Hepatocyte (in vitro differentiated cells): ENCODE measurements at places on chromosomes 7 and 10. TPM values are rescaled to one million over a fixed set of nuclear protein-coding genes. Genes with fewer than 3 reads are reported as not detected.

DNA sequence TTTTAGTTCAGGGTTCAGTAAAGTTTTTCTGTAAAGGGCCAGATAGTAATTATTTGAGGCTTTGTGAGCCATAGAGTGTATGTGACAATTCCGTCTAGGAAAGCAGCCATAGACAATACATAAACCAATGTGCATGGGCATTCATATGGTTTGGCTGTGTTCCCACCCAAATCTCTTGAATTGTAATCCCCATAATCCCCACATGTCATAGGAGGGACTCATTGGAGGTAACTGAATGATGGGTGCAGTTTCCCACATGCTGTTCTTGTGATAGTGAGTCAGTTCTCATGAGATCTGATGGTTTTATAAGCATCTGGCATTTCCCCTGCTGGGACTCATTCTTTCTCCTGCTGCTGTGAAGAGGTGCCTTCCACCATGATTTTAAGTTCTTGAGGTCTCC, 29.9 kb downstream of the SEC61G start:
- no peaks in the 10 kb centered on the region for H3K36me3 ChIP-seq
- H3K27ac ChIP-seq: no peak overlapping the region
- H3K4me1 ChIP-seq: no peaks in the 10 kb centered on the region
- no peaks in the 10 kb centered on the region for H3K27me3 ChIP-seq
- H3K4me3 ChIP-seq: no peak overlapping the region

DNA sequence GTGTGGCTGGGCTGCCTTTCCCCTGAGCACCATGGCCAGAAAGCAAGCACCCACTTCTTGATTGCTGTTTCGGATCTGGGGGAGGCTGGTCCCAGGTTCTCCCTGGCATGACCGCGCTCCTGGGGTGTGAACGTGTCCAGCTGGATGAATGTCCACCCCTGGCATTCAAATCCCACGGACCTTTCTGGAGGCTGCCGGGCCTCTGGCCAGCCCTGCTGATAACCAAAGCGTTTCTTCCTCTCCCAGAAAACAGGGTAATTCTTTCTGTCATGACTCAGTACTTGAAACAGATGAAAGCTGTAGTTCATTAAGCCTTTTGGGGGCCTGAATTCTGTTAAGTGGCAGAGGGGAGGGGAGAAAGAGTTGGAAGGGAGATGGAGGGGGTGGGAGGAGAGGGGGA, 73.1 kb upstream of the SAMD8 start:
- no peak overlapping the region for H3K27ac ChIP-seq
- no peak overlapping the region for H3K4me3 ChIP-seq
- no peaks in the 10 kb centered on the region for H3K36me3 ChIP-seq
- H3K27me3 ChIP-seq: no peaks in the 10 kb centered on the region

- H3K4me3 ChIP-seq: no peak overlapping the region
- H3K27me3 ChIP-seq: no peaks in the 10 kb centered on the region
- peak; percentile 77 for DNase-seq
- no peak overlapping the region for H3K27ac ChIP-seq
Measured at GRCh38 chr7:98287486-98287959, 6.0 kb downstream of the BRI3 start.

DNA sequence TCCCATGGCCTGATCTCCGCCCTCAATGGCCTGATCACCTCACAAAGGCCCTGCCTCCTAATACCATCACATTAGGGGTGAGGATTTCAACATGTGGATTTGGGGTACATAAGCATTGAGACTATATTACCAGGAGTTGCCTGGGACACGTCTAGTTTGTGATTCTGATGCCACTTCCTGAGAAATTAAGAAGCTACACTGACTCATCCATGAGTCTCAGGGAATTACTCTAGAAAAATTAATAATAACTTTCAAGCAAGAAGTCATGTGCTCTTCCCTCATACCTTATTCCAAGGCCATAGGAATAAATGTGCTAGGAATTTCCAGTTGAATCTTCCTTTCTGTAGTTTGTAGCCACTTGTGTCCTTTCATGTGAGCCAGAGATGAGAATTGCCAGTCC, 519.3 kb upstream of the MKI67 start:
- no peaks in the 10 kb centered on the region for H3K27me3 ChIP-seq
- H3K36me3 ChIP-seq: no peaks in the 10 kb centered on the region
- no peaks in the 10 kb centered on the region for H3K4me1 ChIP-seq
- H3K27ac ChIP-seq: no peak overlapping the region
- H3K4me3 ChIP-seq: no peak overlapping the region

- DNase-seq: no peak
- H3K36me3 ChIP-seq: no peaks in the 10 kb centered on the region
- H3K27me3 ChIP-seq: no peaks in the 10 kb centered on the region
- H3K4me1 ChIP-seq: peaks cover 62% of the 10 kb centered on the region
- H3K4me3 ChIP-seq: no peak overlapping the region
- H3K27ac ChIP-seq: peak overlapping the region; percentile 97
Measured at GRCh38 chr7:2803755-2804154, 40.4 kb downstream of the GNA12 start.

FAM241B gene
- total RNA-seq: 3.7 TPM in 2 replicates

SNCG gene
- total RNA-seq: 2.7 and 12.1 TPM in 2 replicates

- H3K27me3 ChIP-seq: no peaks in the 10 kb centered on the region
- H3K27ac ChIP-seq: no peak overlapping the region
- DNase-seq: no peak
- no peaks in the 10 kb centered on the region for H3K4me1 ChIP-seq
Measured at GRCh38 chr7:42878303-42878702, 33.6 kb downstream of the C7orf25 start.

- H3K27ac ChIP-seq: no peak overlapping the region
- H3K36me3 ChIP-seq: no peaks in the 10 kb centered on the region
- no peak for DNase-seq
- peaks cover 4% of the 10 kb centered on the region for H3K4me1 ChIP-seq
Measured at GRCh38 chr10:4266416-4267085, 481.5 kb upstream of the KLF6 start.

DNA sequence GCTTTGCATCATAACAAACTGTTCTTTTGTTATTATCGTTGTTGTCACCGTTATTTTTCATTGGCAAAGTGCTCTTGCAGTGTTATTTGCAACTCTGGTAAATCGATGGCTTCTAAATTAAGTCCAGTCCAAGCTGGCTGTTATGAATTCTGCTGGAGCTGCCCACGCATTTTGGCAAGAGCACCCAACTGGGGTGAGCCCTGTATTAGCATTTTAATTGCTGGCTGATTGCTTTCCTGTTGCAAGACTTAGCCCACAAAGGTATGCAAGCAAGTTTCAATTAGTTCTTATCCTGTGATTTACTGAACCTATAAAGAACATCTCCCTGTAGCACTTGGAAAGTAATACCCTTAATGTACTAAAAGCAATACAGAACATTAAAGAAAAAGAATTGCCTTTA, 226.8 kb downstream of the ACTR3B start:
- H3K36me3 ChIP-seq: no peaks in the 10 kb centered on the region
- H3K4me3 ChIP-seq: no peak overlapping the region
- peaks cover 10% of the 10 kb centered on the region for H3K4me1 ChIP-seq
- no peak overlapping the region for H3K27ac ChIP-seq
- no peak for DNase-seq

- no peak overlapping the region for H3K4me3 ChIP-seq
- no peak overlapping the region for H3K27ac ChIP-seq
- H3K4me1 ChIP-seq: peaks cover 12% of the 10 kb centered on the region
- DNase-seq: no peak
- no peaks in the 10 kb centered on the region for H3K36me3 ChIP-seq
Measured at GRCh38 chr10:48389846-48390557, 83.5 kb downstream of the MAPK8 start.

GRCh38 chr7:13821152-13821787, 168.2 kb downstream of the ETV1 start:
- H3K27ac ChIP-seq: no peak overlapping the region
- no peaks in the 10 kb centered on the region for H3K27me3 ChIP-seq
- H3K36me3 ChIP-seq: no peaks in the 10 kb centered on the region
- no peak for DNase-seq

- H3K36me3 ChIP-seq: no peaks in the 10 kb centered on the region
- H3K27ac ChIP-seq: no peak overlapping the region
- no peak for DNase-seq
- peaks cover 9% of the 10 kb centered on the region for H3K4me1 ChIP-seq
- no peaks in the 10 kb centered on the region for H3K27me3 ChIP-seq
Measured at GRCh38 chr10:13949844-13950542, 363.2 kb downstream of the PRPF18 start.

INHBA gene
- total RNA-seq: 8.2 and 10.8 TPM in 2 replicates

NOLC1 gene
- 29.8 and 50.4 TPM in 2 replicates for total RNA-seq

- no peaks in the 10 kb centered on the region for H3K4me1 ChIP-seq
- DNase-seq: peak; percentile 13
- no peak overlapping the region for H3K4me3 ChIP-seq
- no peaks in the 10 kb centered on the region for H3K36me3 ChIP-seq
- H3K27me3 ChIP-seq: peaks cover 4% of the 10 kb centered on the region
Measured at GRCh38 chr7:26664735-26665416, 199.5 kb downstream of the SKAP2 start.

PRKG1 gene
- 8.1 and 12.3 TPM in 2 replicates for total RNA-seq

DNA sequence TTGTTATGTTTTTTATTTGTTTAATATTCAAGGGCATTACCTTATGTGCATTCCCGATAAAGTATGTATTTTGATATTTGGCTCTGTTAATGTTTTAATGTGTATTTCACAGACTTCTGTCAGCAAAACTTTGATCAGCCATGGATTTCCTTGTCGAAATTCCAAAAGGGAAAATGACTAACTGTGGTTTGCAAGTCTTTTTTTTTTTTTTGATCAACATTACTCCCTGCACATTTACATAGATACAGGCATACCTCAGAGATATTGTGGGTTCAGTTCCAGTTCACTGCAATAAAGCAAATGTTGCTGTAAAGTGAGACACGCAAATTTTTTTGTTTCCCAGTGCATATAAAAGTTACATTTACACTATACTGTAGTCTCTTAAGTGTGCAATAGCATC, 351.9 kb downstream of the CXCL12 start:
- H3K36me3 ChIP-seq: no peaks in the 10 kb centered on the region
- H3K27ac ChIP-seq: no peak overlapping the region
- no peak overlapping the region for H3K4me3 ChIP-seq
- H3K4me1 ChIP-seq: no peaks in the 10 kb centered on the region
- DNase-seq: no peak

GRCh38 chr7:100053215-100053614, 3.6 kb downstream of the ZSCAN21 start:
- peak; percentile 69 for DNase-seq
- H3K36me3 ChIP-seq: no peaks in the 10 kb centered on the region
- no peak overlapping the region for H3K4me3 ChIP-seq
- no peak overlapping the region for H3K27ac ChIP-seq

GRCh38 chr7:20296901-20297300, 33.8 kb upstream of the ITGB8 start:
- no peak overlapping the region for H3K27ac ChIP-seq
- DNase-seq: no peak
- H3K4me3 ChIP-seq: no peak overlapping the region
- H3K4me1 ChIP-seq: no peaks in the 10 kb centered on the region

DNA sequence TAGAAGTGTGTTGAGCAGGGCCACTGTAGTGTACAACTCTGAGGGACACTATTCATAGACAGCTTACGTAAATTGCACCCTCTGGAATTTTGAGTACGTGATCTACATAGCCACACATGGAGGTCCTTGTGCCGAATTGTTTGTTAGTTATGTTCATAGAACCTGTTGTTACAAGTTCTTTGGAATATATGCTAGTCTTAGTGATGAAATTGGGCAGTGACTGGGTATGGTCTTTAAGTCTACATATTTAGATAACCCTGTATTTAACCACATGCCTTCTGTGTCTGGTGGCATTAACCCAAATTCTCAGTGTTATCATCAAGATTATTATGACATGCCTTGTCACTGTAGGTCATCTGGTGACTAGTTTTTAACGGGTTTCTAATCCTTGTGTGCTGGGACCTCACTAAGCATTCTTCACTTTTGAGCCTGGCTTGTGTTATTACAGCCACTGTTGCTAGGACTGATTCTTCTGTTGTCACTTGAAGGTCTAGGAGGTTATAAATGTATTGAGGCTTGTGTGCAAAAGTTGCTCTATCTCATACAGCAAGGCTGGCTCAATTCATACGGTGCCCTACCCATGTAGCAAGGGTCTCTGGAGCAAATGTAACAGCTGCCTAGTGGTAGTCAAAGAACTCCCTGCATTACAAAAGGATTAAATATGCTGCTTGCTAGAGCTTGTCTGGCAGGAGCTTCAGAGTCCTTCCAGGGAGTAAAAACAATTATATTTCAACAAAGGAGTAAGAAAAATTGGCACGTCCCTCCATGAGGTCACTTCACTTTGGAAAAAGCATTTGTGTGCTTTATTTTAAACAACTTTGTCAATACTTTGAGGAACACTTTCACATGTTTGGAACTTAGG, 65.4 kb downstream of the CDK14 start:
- no peaks in the 10 kb centered on the region for H3K27me3 ChIP-seq
- no peaks in the 10 kb centered on the region for H3K4me1 ChIP-seq
- no peak overlapping the region for H3K4me3 ChIP-seq
- H3K27ac ChIP-seq: no peak overlapping the region

GRCh38 chr10:92122941-92123450, 167.9 kb downstream of the CPEB3 start:
- peak; percentile 25 for DNase-seq
- no peaks in the 10 kb centered on the region for H3K27me3 ChIP-seq
- H3K4me1 ChIP-seq: peaks cover 40% of the 10 kb centered on the region
- peak overlapping the region; percentile 45 for H3K27ac ChIP-seq
- H3K36me3 ChIP-seq: no peaks in the 10 kb centered on the region

DNA sequence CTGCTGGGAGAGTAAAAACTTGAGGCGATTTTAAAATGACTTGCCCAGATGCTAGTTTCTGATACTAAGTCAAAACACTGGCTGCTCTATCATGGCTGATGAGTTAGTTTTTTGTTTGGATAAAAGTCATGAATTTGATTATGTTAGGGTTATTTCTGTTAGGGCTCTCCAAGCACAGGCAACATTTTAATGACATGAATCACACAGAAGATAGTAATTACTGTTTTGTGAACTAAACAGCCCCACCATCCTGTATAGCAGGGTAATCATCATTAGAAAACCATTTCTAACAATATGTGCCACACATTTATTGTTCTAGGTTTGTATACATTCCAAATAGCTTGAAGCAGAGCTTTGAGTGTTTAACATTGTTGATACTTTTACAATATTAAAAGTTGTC, 750.3 kb downstream of the ANKRD7 start:
- H3K36me3 ChIP-seq: no peaks in the 10 kb centered on the region
- DNase-seq: no peak
